Stimulated activated CD4-positive, alpha-beta T cell treated with anti-CD3 and anti-CD28 coated beads, TNF-alpha, amount 100 ng/mL, for 1 hour (primary cell): ENCODE measurements at places on chromosomes 4 and X.

DNA sequence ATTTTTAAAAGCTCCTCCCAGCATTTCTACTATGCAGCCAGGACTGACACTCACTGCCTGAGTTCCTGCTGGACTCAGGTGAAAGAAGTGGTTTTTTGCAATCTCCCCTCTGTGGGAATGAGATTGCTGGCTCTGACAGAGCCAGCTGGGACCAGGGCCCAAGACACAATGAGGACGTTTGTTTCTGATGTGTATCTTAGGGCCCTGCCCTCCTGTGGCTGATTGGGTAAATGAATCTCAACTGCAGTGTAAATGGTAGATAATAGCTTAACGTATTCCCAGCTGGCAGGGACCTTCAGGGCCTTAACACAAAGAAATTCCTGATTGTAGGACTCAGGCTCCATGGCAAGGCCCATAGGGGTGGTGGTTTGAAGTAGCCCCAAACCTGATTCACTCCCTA, 85.8 kb upstream of the PRPS1 start:
- DNase-seq, result no peak

DNA sequence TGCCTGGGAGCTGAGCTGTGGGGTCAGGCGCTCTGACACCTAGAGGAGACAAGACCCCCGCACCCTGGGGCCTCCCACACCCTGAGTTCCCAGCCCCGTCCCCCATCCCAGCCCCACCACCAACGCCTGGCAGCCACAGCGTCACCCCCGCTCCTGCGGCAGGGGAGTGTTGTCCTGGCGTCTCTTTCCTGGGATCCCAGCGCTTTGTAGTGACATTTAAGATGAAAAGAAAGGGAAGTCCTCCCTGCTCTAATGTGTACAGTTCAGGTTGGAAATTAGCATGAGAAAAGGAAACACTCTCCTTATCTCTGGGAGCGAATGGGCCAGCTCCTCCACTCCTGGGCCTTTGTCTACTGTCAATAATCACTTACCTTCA, 112.1 kb downstream of the FAM53A start:
- DNase-seq, result no peak

DNA sequence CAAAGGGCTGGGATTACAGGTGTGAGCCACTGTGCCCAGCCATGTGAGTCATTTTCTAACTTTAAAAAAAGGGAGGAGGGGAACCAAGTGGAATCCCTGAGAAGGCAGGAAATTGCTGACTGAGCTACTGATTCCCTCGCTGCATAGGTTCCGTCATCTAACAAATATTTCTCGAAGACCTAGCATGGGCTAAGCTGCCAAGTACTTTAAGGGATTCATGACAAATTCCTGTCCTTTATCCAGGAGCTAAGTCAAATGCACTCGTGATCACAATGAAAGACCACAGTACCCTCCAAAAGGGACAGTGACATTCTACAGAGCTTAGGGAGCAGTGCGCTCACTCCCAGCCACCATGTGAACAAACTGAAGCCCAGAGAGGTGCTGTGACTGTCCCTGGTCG, 33.2 kb upstream of the MAN2B2 start:
- DNase-seq, result no peak

DNA sequence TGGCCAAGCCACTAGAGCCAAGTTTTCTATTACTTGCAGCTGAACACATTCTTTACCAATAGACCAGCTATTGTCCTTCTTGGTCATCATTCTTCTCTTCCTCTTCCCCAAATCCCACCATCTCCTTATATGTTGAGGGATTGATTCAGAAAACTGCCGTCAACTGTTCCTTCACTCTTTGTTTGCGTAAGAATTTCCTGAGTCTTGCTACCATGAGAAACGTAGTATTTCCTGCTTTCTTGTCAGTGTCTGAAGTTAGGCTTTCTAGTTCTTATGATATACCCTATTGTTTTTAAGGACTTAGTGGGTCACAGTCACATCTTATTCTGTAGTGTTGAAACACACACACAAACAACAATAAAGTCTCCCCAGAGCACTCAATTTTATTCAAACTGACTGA, 20.1 kb downstream of the IGFBP7 start:
- no peak for DNase-seq

DNA sequence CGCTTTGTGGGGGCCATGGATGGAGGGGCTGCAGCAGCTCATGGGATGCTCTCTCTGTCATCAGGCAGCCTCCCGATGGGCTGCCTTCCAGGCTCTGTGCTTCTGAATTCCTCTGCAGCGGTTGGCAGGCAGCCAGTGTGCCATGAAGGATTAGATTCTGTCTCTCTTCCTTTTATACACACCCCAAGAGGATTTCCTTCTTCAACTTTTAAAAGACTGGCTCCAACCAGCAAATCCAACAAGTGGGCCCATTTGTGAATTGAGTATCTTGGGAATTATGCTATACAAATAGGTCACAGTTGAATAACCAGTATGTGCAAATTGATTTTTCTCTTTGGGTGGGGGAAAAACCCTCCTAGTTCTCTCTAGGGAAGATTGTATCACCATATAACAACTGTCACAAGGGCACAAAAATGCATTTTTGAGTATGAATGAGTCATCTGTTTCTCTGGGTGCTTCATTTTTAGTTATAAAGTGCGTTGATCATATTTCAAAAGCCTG, 96.8 kb upstream of the FAT1 start:
- DNase-seq, result no peak

- DNase-seq, result no peak
These were observed 78.2 kb upstream of the QRFPR start for GRCh38 chr4:121459026-121459425.

DNA sequence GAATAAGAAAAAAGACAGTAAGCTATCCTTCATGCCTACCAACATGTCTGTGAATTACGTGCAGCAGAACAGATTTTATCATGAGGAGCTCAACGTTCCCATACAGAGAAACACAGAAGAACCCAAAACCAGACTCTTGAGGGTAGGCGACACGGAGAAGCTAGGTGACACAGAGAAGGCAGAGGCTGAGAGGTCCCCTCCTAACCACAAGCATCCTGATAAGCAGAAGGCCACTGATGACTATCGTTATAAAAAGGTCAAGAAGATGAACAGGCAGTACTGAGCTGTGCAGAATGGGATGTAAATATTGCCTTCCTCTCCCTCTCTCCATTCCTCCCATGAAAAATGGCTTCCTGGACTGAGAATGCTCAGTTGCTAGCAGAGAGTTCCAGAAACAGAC, 350.2 kb upstream of the BOD1L1 start:
- no peak for DNase-seq

DNA sequence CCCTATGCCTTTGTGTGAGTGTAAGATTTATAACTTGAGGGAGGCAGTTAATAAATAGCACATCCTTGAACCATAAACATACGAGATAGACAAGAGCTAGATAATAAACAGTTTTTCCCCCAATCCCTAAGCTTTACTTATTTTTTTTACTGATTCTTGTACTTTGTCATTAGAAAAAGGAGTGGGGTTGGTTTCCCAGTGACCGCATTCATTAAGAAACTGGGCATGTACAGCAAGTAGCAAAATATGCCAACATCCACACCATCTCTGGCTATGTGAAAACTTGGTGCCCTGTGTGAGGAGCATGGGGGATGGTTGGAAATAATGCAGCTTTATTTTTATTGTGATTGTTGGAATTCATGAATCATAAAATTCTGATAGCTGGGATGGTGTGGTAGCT, 176.2 kb downstream of the CBR4 start:
- DNase-seq, result no peak

GRCh38 chr4:104352211-104352610, 142.5 kb downstream of the CXXC4 start:
- DNase-seq, result no peak

DNA sequence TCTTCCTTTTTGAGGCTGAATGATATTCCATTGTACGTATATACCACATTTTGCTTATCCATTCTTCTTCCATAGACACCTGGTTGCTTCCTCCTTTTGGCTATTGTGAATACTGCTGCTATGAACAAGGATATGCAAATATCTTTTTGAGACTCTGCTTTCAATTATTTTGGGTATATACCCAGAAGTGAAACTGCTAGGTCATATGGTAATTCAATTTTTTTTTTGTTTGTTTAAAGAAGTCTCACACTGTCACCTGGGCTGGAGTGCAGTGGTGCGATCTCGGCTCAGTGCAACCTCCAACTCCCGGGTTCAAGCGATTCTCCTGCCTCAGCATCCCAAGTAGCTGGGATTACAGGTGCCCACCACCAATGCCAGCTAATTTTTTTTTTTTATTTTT, 75.3 kb downstream of the METTL14 start:
- no peak for DNase-seq

GRCh38 chr4:36256398-36256891, 12.1 kb upstream of the ARAP2 start:
- no peak for DNase-seq

- no peak for DNase-seq
These were observed at the start of gene ANXA10 for GRCh38 chr4:168092176-168092712. ANXA10 (plus strand) TSS chr4:168092537; CDS start chr4:168092701, 164 bp downstream.

DNA sequence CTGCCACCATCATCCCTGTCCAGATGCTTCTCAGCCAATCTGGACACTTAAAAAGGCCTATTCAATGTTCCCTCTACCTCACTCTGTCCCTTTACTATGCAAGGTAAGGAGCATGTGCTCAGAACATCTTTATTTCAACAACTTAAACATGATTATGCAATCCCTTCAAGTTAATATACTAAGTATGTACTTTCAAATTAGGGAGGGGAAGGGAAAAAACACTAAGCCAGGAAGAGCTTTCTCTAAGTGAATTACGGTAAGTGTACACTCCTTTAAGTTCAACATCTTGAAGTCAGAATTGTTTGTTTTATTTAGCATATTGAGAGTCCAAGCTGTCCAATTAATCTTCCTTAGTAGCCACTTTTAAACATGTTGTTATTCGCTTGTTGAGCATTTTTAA, 14.1 kb downstream of the SLC10A7 start:
- DNase-seq, result no peak

- DNase-seq, result no peak
These were observed 49.8 kb upstream of the SEC24B start for GRCh38 chr4:109383823-109384222.

GRCh38 chr4:125360727-125361126, 46.0 kb downstream of the FAT4 start:
- no peak for DNase-seq

DNA sequence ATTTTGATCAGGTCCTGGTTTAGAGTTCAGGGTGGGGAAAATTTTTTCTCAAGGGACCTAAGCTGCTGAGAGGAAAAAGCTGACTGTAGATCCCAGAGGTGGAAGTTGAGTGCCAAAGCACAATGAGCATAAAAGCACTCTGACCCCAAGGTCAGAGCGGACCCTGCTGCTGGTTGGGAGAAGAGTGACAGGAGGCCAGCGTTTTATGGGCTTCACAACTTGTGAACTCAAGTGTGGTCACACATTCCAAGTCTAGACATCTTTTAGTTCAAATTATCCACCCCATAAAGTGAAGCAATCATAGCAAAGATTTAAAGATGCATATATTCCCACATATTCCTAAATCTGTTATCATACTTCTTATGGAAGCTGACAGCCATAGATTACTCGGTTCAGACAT, 220.3 kb downstream of the CHIC2 start:
- DNase-seq, result no peak

- no peak for DNase-seq
These were observed 25.2 kb downstream of the TIGD2 start for GRCh38 chr4:89136525-89136924.

GRCh38 chrX:123884809-123885408, 25.1 kb downstream of the XIAP start:
- DNase-seq, result no peak

- DNase-seq, result no peak
These were observed 11.2 kb upstream of the TSPAN5 start for GRCh38 chr4:98669577-98669976.

- no peak for DNase-seq
These were observed 60.7 kb upstream of the RAPGEF2 start for GRCh38 chr4:159042097-159042605.

- DNase-seq, result peak; percentile 42
These were observed 30.8 kb downstream of the RTL5 start for GRCh38 chrX:72100824-72101351.

DNA sequence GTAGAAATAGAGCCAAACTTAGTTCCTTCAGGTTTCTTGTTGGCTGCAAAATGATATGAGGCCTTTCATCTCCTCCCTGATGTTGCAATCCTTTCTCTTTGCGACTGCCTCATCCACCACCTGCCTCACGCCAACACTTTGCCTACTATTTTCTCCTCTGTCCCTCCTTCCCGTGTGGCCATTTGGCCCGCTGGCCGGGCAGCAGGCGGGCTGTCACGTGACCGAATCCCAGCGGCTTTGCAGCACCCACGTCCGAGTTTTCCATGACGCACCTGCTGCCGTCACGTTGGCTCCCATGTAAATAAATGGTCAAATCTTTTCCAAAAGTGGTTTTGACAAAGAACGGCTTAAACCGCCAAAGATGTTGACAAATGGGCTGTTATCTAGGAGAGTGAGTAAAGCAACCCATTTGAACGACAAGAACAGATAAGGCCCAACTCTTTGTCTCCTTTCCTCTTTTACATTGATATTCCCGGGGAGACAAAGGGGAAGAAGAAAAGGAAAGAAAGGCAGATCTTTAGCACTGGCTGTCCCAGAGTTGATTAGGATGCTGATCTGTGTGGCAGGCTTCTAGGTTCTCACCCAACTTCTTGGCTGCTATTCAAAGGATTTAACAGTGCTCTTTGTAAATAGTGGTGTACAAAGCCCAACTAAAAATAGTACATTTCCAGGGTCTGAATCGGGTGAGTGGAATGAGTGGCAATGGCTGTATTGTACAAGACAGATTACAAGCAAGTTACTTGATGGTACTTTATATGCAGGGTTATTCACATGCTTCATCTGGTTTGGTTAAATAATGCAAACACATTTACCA, 174.2 kb upstream of the JADE1 start:
- no peak for DNase-seq

- no peak for DNase-seq
These were observed 2.0 kb upstream of the CFAP97 start for GRCh38 chr4:185205697-185206342.

- no peak for DNase-seq
These were observed 2528.4 kb downstream of the ARAP2 start for GRCh38 chr4:33715841-33716395.

GRCh38 chrX:1903236-1903935, 288.5 kb downstream of the ASMT start:
- no peak for DNase-seq

- no peak for DNase-seq
These were observed 924 bp downstream of the EPHA5 start for GRCh38 chr4:65669111-65670019.

- DNase-seq, result no peak
These were observed at the start of gene ZDHHC15 for GRCh38 chrX:75522565-75523431. ZDHHC15 (minus strand) TSS chrX:75523037; CDS start chrX:75523024, 13 bp downstream.

DNA sequence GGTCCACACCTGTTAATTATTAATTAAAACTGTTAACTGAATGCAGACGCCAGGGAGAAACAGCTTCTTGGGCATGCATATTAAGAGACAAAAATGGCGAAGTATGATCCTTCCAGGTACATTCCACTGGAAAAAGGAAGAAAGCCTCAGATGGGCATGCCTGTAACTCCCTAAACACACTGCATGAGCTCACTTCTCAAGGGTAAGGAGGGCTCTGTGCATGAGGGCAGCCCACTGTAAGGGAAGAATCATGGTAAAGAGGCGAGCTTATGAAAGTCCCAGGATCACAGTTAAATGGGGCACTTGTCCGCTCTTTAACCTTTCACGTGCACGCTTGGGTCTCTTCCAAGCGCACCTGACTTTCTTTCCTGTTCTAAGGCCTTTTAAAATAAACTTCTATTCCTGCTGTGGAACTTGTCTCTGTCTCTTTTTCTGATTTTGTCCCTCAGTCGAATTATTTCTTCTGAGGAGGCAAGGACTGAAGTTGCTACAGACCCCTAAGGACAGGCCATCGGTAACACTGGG, 321.7 kb downstream of the PPP1R2C start:
- DNase-seq, result no peak
